GM13976 (cell line): ENCODE measurements at places on chromosomes 3 and 15.

- DNase-seq, result no peak
Measured at GRCh38 chr3:126609909-126610308, 45.0 kb downstream of the TXNRD3 start.

GRCh38 chr15:59333401-59334075 is 39.1 kb downstream of the MYO1E start:
- DNase-seq, result no peak

DNA sequence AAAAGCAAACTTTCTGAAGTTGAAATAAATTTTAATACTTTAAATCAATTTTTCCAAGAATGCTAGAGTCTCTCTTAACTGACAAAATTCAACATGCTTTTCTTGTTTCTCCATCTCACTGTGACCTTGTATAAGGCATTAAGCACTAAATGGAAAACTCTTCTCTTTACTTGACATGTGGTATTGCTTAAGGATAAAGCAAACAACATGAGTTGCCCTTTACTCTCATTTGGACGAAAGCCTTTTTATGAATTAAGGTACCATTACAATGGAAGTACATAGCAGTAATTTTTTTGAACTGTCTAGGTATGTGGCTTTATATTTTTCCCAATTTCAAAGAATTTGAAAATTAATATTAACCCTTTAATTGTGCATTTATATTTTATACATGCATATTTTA is 1.4 kb downstream of the STRIT1 start:
- DNase-seq, result no peak

GRCh38 chr15:53658827-53659555 is 100.5 kb downstream of the WDR72 start:
- no peak for DNase-seq

- DNase-seq, result no peak
Measured at GRCh38 chr3:127395663-127396355, 108.0 kb upstream of the PRR20G start.

- DNase-seq, result no peak
Measured at GRCh38 chr3:119632829-119633228, 27.6 kb downstream of the POPDC2 start.

- no peak for DNase-seq
Measured at GRCh38 chr3:71575433-71575832, 8.1 kb downstream of the FOXP1 start.

DNA sequence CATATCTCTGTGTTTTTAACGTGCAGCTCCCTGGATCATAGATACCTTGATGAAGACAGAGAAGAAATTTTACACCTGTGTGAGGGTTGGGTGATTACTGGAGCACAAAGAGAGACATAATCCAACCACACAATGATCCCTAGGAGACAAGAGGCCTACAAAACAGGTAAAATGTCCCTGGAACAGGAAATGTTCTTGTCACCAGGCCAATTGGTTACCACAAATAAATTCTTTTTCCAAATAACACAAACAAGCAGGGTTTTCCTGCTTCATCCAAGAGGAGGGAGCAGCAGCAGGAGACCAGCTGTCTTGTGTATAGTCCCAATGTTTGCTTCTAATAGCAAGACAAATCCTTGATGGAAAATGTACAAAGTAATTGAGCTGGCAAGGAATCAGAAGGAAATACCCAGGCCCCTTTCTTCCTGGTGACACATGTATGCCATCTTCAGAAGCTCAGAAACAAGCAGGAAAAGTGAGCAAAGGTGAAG is 1.4 kb downstream of the MGLL start:
- DNase-seq, result no peak

DNA sequence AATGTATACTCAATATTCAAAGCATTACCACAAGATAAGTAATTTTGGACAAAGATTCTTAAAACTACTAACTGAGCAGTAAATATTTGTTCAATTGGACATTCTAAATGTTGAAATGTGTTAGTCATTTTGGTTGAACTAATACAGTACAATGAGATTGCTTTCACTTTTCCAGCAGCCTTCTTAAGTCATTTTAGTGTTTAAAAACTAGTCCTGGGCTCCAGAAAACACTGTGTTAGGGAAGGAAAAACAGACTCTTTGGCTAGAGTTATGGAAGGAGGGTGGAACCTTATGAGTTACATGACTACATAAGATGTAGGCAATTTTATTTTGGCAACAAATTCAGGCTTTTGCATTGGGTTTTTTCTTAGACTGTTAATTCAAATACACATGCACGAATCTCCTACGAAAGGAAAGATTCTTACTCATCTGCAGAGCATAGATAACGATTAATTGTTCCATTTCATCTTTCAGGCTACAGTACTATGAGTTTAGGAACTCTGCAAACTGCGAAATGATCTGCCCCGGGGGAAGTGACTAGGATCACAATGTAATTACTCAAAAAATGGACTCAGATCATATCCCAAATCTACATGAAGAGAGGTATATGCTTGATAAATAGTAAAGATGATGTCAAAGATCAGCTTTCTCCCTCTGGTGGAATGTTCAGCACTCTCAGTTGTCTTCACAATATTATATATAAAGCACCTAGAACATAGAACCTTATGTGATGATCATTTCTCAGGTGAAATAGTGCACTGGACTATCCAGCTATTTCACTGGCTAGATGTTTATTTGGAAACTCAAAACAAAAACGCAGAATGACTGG is 492.8 kb upstream of the MDFIC2 start:
- DNase-seq, result no peak

DNA sequence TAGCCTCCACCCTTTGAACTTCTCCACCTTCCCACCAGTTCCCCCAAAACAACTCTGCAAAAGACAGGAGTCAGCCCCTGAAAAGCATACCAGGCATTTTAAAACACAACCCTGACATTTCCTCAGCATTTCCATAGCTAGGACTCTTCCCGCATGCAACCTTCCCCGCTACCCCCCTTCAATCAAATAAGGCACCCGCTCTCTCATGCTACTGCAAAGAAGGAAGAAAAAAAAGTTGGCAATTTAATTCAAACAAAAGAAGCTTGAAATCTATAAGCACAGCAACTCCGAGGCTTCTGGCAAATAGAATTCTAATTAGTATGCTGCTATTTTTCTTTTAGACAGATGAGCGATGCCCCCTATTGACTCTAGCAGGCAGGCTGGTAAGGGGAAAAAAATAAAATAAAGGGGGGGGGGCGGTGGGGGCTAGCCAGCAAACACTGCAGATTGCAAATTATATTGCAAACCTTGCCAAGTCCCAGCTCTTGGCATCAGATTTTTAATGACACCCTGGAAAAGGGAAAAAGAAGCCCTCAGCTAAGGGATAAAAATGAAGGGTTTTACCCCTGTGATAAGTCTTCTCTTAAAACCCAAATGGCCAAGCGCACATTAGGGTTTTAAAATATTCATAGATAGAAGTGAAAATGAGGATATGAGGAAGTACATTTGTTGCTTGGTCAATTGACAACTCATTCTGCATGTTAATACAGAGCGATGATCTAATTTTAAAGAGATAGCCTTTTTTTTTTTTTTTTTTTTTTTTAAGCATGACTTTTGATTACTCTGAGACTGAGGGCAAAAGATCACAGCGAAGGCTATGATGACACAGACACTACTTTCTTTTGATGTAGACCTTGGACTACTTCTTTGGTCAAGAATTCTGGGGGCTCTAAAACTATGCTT is 255.2 kb downstream of the NR2F2 start:
- no peak for DNase-seq

GRCh38 chr3:82376883-82377282 is 615.4 kb upstream of the GBE1 start:
- no peak for DNase-seq

DNA sequence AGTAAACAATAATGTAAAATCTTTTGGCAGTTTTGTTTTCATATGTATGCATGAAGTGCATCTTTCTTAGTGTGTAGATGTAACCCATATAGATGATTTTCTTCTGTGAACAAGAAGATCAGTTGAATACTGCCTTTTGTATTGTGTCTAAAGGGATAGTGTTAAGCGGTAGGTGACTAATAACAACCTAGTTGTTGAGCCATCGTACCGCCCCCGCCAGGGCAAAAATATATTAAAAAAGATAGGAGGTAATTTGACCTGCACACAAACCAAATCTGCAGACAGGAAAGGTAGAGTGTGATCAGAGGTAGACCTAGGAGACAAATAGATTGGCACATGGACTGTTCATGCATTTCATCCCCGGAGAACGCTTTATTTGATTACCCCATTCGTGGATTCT is 3.3 kb upstream of the GMNC start:
- DNase-seq, result no peak

- no peak for DNase-seq
Measured at GRCh38 chr3:106482451-106482850, 613.6 kb upstream of the CBLB start.

- DNase-seq, result no peak
Measured at GRCh38 chr15:61558172-61559136, 329.4 kb upstream of the RORA start.

DNA sequence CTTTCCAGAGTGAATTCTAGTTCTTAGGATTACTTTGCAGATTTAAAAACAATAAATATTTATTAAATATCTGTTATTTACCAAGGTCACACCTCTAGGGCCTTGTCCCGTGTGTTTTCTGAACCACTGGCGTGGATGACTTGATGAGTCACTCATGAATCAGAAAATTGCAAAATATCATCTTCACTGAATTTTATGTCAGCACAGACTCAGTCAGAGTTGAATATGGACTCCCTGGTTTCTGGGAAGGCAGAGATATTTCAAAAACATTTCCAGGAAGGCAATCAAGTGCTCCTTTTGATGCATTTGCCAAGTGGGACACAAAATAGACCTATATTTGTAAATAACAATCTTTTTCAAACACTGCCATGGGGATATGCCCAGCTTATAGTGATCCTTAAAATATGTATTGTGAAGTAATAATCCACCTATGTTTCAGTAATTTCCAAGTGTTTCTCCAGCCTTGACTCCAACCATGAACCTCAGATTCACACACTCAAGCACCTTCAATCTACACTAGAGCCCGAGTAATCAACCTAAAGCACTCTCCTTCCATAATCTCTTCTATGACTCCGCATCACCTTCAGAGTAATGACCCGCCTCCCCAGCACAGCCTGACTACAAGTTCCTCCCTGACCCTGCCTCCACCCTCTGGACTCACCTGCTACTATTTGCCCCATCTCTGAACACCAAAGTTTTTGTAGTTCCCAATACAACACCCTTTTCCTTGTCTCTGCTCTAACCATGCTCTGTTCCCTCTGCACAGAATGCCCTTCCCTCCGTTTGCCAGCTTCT is 24.3 kb downstream of the DPH3 start:
- no peak for DNase-seq

GRCh38 chr3:12663401-12663935 is 449 bp downstream of the RAF1 start:
- no peak for DNase-seq

DNA sequence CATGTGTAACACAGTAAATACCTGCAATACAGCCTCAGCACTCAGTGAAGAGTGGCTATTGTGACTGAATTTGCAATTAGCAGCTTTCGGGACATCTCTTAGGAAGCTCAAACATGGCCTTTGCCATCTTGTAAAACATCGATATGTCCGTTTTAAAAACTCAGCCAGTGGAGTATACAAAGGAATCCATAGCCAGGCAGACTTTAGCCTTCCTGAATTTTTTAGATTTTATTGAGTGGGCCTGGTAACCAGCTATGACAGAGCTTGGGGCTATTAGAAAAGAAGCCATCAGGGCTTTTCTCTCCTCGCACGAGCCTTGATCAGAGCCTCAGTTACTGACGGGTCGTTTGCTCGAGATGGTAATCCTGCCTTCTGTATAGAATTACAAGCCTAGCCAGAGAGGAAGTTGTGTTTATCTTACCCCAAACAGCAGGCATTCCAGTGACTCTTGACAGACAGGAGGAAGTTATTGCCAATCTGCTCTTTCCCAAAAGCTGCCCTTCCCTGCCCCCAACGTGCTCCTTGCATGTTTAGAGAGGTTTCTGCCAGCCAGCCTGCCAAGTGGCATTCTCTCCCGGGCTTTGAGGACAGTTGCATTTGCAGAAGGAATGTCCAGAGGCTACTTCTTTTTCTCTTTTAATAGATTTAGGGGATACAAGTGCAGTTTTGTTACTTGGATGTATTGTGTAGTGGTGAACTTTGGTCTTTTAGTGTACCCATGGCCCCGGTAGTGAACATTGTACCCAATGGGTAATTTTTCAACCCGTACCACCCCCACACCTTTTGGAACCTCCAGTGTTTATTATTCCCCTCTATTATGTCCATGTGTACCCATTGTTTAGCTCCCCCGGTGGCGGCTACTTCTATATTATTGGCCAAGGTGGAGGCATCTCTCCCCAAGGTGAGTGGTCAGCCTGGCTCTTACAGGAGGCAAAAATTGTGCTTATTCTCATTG is 40.6 kb downstream of the ITPR1 start:
- DNase-seq, result no peak

- peak; percentile 86 for DNase-seq
Measured at GRCh38 chr3:10344147-10344943, 23.4 kb upstream of the SEC13 start.

DNA sequence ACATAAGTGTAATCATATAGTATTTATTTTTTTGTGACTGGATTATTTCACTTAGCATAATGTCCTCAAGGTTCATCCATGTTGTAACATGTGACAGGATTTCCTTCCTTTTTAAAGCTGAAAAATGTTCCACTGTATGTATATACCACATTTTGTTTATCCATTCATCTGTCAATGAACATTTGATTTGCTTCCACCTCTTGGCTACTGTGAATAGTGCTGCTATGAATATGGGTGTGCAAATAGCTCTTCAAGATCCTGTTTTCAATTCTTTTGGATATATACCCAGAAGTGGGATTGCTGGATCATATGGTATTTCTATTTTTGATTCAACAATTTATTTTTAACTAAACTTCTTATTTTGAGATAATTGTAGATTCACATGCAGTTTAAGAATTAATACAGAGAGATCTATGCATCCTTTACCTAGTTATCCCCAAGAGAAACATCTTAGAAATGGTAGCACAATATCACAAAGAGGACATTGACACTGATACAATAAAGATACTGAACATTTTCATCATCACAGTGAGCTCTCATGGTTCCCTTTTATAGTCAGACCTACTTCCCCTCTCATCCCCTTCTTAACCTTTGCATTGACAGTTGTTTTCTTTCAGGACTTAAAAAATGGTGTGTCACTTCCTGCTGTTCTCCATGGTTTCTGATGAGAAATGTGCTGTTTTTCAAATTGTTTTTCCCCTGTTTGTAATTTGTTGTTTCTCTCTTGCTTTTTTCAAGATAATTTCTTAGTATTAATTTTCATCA is 90.1 kb downstream of the SATB1 start:
- no peak for DNase-seq

GRCh38 chr3:25481386-25481785 is 53.3 kb downstream of the RARB start:
- no peak for DNase-seq

DNA sequence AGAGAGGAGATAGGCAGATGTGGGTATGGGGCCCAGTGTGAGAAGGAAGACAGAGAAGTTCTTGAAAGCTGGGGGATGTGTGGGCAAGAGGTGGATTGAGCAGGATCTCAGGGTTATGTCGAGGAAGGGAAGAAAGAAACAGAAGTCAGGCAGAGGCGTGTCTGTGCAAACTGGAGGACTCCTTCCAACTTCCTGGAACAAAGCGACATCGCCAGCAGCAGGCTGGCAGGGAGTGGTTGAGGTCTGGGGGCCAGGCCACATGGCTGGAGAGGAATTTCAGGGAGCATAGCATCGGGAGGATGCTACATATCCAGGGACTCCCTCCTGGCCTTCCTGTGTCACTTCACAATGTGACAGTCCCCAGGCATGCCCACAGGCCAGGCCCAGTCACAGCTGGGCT is 42.9 kb upstream of the MYZAP start:
- no peak for DNase-seq
